ENCODE measurements at places on chromosomes 7 and 10. TPM values are rescaled to one million over a fixed set of nuclear protein-coding genes. Genes with fewer than 3 reads are reported as not detected.

DNA sequence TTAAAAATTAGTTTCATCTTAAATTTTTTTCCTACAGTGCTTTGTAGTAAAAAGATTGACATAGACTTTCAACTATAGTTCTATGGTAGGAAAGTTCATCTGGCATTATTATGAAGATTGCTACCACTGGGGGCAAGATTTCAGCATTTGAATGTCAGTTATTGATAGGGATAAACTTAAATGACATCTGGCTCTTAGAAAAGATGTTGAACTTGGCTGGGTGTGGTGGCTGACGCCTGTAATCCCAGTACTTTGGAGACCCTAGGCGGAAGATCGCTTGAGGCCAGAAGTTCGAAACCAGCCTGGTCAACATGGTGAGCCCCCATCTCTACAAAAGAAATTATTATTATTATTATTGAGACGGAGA lies 1.4 kb upstream of the TRA2A start:
- no peaks in the 10 kb centered on the region for H3K4me1 ChIP-seq
- no peaks in the 10 kb centered on the region for H3K36me3 ChIP-seq
- no peaks in the 10 kb centered on the region for H3K27me3 ChIP-seq
- H3K27ac ChIP-seq, result no peak overlapping the region

DNA sequence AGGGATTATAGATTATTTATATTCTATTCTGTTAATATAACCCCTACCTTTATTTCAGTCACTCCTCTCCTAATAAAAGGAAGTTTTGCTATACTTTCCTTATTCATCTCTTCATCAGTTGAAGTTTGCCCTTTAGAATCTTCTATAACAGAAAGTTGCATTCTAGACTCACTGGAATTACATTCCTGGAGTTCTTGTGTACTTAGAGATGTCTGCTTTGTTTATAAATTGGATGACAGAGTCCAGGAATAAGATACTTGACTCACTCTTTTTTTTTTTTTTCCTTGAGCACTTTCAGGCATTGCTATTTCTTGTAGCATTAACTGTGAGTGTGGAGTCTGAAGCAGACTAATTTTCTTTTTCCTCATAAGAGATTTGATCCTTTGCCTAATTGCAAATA lies 640.8 kb downstream of the XPNPEP1 start:
- H3K27me3 ChIP-seq, result no peaks in the 10 kb centered on the region
- H3K4me3 ChIP-seq, result no peak overlapping the region
- no peak overlapping the region for H3K27ac ChIP-seq
- H3K36me3 ChIP-seq, result no peaks in the 10 kb centered on the region
- no peaks in the 10 kb centered on the region for H3K4me1 ChIP-seq
- no peak for DNase-seq

DNA sequence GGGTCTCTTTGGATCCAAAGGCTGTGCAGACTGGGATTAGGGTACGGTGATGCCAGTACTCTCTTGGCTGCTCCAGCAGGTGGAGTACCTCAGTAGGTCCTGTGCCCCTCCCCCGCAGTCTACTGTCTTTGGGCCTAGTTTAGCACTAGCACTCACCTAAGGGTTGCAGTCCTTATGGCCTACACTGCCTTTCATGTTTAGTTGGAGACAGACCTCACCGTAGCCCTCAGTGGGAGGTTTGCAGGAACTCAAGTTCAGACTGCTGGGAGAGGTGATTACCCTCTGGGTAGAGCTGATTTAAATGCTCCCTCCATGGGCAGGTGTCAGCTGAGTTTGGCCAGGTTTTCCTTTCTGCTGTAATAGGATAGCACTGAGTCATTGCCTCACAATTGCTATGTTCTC lies 210.8 kb upstream of the TMEM196 start:
- DNase-seq, result no peak
- H3K36me3 ChIP-seq, result no peaks in the 10 kb centered on the region
- H3K4me3 ChIP-seq, result no peak overlapping the region
- no peaks in the 10 kb centered on the region for H3K27me3 ChIP-seq
- H3K4me1 ChIP-seq, result no peaks in the 10 kb centered on the region

DNA sequence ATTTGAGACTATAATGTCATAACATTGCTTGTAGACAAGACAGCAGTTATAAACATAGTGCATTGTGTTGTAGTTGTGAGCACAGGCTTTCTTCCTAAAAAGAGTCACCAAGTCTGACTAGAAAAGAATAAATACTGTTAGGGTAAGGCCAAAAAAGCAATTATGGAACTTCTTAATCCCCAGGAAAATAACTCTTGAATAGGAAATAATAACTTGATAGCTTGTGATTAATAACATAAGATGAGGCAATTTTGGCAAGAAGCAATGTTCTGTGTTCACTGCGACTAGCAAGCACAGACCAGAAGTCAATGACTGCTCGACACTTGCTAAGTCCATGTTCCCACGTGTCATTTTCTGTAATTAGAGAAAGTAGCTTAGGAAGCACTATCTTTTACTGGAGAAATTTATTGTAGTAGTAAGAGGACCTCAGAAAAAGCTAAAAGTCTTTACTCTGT lies 97.1 kb downstream of the AGMO start:
- H3K4me3 ChIP-seq, result no peak overlapping the region
- H3K36me3 ChIP-seq, result no peaks in the 10 kb centered on the region
- H3K27ac ChIP-seq, result no peak overlapping the region
- no peak for DNase-seq
- no peaks in the 10 kb centered on the region for H3K4me1 ChIP-seq

The PIK3CG gene
- polyA plus RNA-seq, result 1.1 TPM

The TAS2R5 gene
- 0.40 TPM for polyA plus RNA-seq

GRCh38 chr10:126131341-126131740 lies 235.0 kb downstream of the FANK1 start:
- H3K36me3 ChIP-seq, result no peaks in the 10 kb centered on the region
- H3K27ac ChIP-seq, result no peak overlapping the region
- no peak for DNase-seq
- no peaks in the 10 kb centered on the region for H3K27me3 ChIP-seq

The TET1 gene
- 4.0 TPM for polyA plus RNA-seq

GRCh38 chr7:112150823-112151641 lies 55.2 kb downstream of the DOCK4 start:
- H3K4me3 ChIP-seq, result no peak overlapping the region
- no peak for DNase-seq
- H3K27me3 ChIP-seq, result no peaks in the 10 kb centered on the region
- H3K27ac ChIP-seq, result no peak overlapping the region

All from small intestine (tissue), 16 donors.